ENCODE measurements at places on chromosomes 3 and 15.

DNA sequence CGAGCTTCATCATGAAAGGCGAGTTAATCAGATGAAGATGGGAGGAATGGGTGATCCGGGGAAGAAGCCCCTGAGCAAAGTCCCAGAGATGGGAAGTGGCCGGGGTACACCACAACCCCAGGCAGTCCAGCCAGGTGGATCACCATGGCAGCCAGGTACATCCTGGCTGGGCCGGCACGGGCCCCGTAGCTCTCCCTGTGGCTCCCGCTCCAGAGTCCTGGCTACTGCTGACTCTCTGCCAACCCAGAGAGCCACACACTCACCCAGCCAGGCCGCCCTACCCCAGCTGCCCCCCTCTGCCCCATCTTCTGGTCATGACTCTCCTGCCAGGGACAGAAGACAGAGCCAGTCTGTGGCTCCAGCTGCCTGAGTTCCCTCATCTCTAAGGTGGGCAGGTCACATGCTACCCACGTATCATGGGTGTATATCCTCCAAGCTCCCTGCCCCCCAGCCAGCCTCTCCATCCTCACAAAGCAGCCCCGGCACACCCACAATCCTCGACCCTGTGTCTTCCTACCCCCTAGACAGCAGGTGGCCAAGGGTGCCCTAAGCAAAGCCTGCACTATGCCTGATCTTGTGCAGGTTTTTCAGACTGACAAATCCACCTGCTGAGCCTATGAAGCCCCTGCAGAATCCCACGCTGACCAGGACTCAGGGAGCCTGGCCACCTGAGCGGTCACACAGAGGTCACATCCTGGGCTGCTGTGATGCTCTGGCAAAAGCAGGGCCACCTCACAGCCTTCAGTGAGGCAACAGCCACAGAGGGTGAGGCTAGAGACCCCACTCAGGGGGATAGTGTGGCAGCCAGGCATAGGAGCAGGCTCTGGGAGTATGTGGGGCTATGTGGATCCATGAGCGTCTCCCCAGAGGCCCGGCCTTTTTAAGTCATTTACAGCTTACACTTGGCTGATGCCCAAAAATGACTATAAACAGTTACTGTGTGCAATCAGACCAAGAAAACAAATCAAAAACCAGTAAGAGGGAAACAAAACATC lies 13.2 kb downstream of the XXYLT1 start:
- DNase-seq = no peak

DNA sequence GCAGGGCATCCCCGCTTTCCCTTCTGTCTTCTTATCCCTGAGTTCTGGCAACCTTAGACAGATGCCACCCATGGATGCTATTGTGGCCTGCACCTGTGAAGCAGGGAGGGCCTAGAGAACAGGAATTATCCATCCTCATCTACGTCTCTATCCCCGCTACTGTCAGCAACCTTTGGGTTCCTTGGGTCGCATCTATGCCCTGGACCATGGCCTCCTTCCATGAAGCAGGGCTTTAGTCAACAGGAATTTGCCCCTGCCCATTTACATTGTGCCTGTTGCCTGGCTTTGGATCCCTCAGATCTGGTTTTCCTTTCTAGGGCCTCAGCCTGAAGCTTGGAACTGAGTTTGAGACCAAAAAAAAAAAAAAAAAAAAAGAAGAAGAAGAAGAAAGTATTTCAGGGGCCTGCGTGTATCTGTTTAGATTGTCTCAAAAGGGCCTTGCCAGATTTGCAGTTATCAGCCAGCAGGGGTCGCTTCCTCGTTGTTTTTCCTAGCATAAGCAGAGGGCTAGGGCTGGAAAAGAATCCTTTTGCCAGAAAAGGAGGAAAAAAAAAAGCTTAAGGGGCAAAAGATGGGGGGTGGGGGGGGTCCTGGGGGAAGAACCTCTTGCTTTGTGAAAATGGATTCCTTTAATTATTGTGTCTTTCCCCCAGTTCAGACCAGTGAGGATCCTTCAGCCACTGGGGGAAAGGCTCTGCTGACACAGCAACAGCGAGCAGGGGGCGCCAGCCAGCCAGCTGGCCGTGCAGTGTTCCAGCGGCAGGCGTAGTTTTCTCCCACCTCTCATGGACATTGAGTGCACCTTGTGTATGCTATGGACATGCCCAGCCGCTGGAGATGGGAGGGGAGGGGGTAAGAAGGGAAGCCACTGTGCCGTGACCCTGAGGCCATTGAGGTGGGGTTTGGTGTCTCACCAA lies 65.7 kb upstream of the ALDH1L1 start:
- no peak for DNase-seq

DNA sequence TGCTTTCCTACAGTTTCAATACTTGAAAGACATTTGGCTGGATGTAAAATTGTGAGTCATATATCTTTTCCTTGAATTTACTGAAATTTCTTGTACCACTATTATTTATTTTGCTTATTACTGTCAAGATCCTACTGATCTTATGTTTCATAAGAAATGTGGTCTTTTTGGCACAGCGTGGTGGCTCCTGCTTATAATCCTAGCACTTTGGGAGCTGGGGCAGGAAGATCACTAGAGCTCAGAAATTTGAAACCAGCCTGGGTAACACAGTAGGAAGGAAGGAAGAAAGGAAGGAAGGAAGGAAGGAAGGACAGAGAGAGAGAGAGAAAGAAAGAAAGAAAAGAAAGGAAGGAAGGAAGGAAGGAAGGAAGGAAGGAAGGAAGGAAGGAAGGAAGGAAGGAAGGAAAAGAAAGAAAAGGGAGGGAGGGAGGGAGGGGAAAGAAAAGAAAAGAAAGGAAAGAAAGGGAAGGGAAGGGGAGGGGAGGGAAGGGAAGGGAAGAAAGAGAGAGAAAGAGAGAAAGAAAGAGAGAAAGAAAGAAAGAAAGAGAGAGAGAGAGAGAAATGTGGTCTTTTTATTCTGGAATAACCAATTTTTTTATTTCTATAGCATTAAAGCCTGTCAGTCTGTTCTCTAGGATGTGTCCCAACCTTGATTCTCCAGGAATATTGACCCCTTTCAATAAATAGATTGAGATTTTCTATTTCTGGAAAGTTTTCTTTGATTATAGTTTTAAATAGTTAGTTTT lies 572.0 kb upstream of the TGFBR2 start:
- no peak for DNase-seq

GRCh38 chr3:113831103-113831355 lies 7.6 kb upstream of the GRAMD1C start:
- no peak for DNase-seq

- no peak for DNase-seq
These were observed 119.1 kb upstream of the TMC3 start for GRCh38 chr15:81492969-81493645.

GRCh38 chr3:107650788-107651187 lies 128.0 kb downstream of the BBX start:
- DNase-seq = no peak

- DNase-seq = no peak
These were observed 24.5 kb downstream of the C15orf39 start for GRCh38 chr15:75225951-75226732.

DNA sequence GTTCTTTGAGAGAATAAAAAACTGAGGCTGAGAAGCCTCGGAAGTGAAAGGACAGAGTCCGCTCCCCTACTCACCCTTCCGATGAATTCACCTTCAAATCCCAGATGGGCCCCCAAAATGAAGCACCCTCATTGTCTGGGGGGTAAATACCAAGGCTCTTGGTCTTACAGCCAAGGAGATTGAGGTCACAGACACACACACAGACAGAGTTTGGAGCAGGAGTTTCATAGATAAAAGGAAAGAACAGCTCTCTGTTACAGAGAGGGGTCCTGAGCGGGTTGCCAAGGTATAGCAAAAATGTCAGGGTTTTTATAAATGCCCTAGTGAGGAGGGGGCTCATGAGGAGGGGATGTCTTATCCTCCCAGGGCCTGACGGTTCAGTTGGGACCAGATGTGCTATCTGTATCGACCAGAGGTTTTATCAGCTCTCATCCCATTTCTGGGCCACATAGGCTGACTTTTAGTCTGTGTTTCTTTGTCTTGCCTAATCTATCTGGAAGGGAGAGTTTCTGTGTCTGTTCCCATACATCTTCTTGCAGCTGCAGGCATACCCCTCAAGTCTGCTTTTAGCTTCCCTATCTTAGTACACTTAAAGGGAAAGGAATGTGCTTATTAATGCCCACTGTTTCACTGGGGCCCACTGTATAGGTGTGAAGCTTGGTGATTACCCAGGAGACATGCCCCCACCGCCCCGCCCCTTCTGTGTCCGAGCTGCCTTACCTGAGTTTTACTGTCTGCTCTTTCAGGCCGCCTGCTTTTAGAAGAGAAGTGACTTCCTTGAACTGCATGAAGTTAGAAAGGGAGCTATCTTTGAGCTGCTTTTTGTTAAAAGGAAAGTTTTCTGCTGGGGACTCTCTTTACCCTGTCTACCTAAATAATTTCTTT lies 66.8 kb upstream of the ATP11B start:
- no peak for DNase-seq

GRCh38 chr3:115704661-115705338 lies 81.5 kb downstream of the GAP43 start:
- no peak for DNase-seq

DNA sequence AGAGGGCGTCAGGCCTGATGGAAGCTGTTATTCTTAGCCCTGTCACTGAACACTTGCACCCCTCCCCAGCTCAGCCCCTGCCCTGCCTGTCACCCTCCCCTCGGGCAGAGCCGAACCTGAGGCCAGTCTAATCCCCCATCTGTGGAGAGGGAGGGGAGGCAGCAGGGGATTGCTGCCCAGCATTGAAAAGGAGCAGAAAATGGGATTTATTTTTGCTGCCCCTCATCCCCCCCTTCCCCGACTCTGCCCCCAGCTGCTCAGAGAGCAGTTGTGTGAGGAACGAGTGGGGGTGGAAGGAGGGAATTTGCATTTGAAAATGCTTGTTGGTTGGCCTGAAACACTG lies 71.6 kb downstream of the EPHB3 start:
- DNase-seq = no peak

DNA sequence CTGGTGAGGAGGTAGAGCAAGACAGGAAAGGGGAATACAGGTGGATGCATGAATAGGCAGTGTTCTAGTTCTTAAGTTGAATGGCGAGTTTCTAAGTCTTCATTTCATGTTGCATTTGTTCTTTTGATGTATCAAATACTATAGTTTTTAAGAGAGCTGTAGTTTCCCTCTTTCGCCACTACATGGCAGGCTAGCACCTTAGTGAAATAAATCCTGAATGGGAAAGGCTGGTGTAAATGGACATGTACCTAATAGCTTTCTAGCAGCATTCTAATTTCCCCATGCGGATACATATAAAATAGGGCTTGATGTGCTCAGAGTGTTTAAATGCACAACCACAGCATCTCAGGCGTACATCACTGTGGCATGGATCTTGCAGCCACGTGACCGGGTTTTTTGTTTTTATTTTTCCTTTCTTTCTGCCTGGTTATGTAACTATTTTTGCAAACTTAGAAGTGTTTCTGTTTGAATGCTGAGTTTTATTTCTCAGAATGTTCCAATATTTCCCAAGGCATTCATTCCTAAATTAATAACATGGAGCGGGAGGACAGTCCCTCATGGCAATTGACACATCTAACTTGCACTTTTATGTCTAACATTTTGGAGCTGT lies 23.5 kb upstream of the CLN6 start:
- DNase-seq = no peak

- DNase-seq = no peak
These were observed 318.1 kb upstream of the GRM7 start for GRCh38 chr3:6542795-6543194.

DNA sequence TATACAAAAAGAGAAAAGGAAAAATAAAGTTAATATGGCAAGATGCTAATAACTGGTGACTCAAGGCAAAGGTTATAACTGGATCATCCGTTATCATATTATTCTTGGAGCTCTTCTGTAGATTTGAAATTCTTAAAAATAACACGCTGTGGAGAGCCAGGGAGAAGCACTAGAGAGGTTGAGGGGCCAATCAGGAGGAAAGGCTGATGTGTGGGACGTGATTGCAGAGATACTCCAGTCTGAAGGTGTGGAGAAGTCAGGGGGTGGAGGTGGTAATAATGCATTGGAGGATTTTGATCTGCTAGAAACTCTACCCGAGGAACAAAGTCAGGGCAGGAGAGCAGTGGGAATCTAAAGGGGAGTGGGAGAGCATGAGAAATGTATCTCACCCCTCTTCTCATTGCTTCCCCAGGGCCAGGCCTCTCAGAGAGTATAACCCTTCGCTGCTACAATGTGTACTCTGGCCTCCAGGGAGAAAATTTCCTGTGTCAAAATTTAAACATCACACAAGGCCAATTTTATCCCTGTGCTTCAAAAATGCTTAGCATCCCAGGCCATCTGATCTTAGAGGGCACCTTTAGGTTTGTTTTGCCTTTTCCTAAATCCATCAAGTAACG lies 211.5 kb upstream of the SEMA6D start:
- no peak for DNase-seq

All from stimulated activated CD4-positive, alpha-beta T cell treated with anti-CD3 and anti-CD28 coated beads, Interleukin-12 subunit alpha, Interleukin-12 subunit beta, amount 100 ng/mL, for 24 hours (primary cell).